ENCODE measurements at places on chromosomes 6 and 20.
A peak's percentile ranks its signal among the peaks of the same experiment; 100 is the strongest.

DNA sequence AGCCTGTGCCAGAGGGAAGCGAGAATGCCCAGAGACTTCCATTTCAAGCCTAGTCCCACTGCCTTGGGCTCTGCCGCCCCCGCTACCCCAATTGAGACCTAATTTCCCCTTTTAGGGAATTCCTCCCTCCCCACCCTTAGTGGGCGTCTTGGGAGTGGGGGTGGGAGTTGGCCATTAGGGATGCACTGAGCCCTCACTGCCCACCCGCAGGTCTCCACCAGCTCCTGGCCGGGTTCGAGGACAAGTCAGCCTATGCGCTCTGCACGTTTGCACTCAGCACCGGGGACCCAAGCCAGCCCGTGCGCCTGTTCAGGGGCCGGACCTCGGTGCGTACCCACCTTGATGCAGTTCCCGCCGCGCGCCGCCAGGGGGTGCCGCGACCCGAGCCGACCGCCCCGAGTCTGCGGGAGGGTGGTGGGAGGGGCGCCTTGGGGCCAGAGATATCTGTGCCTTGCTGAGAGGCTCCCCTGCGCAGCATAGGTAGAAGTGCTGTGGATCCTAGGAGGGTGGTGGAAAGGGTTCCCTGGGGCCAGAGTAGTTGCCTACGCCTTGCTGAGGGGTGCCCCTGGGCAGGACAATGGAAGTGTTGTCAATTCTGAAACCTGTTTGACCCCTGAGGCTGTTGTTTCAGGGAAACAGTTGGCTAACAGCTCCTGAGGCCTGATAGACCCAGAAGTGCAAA is 9.2 kb downstream of the ITPA start:
- peak; percentile 49 for DNase-seq

GRCh38 chr20:2446845-2447244 is 23.7 kb downstream of the SNRPB start:
- no peak for DNase-seq

DNA sequence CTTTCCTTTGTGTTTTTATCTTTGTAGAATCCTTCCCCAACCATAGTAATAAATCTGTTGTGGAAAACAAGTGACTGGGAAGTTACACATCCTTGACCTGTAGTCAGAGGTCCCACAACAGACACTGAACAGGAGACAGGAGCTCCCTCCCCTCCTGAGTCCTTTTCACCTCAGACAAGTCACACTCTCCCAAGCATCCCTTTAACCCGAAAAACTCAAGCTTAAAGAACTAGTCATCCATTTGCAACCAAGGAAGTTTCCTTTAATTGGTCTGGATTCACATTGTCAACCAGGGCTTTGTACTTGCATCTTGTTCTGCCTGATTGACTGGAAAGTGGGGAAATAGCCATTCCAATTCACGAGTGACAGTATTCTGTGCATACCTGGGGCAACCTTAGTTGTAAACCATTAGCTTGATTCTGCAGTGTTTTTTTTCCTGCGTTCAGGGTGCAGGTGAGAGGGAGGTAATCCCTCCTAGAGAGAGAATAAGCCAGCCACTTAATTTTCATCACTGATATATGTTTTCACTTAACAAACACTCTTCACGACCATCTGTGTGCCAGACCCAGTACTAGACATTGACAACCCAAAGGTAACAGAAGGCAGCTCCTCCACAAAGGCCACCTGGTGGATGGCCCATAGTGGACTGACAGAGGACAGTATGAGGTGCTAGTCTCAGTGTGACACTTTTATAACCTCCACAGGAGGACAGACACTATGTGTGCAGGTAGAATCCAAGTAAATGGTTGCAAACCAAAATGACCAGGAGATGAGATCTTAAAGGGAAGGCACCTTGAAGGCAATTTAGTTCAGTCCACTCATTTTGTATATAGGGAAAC is 112.4 kb downstream of the SLX4IP start:
- peak; percentile 19 for DNase-seq

- no peak for DNase-seq
These were observed 141.5 kb downstream of the GMDS start for GRCh38 chr6:2103765-2104523.

- no peak for DNase-seq
These were observed 38.1 kb upstream of the OPN5 start for GRCh38 chr6:47743744-47744143.

GRCh38 chr6:132888701-132889100 is 74.3 kb downstream of the RPS12 start:
- no peak for DNase-seq

GRCh38 chr6:89775150-89775549 is 44.4 kb downstream of the MDN1 start:
- no peak for DNase-seq

- no peak for DNase-seq
These were observed 4.9 kb downstream of the CDH22 start for GRCh38 chr20:46303176-46303956.

- DNase-seq = no peak
These were observed 8.8 kb downstream of the DDRGK1 start for GRCh38 chr20:3195590-3196237.

GRCh38 chr6:134495890-134496248 is 178.0 kb upstream of the SGK1 start:
- no peak for DNase-seq

All from hematopoietic multipotent progenitor cell treated with erythropoietin and hydrocortisone succinate and interleukin-3 and kit ligand, for 17 days (in vitro differentiated cells).